ENCODE measurements at places on chromosomes 1 and 21.

GRCh38 chr1:29237852-29238619, 1.7 kb downstream of the PTPRU start:
- DNase-seq: no peak

DNA sequence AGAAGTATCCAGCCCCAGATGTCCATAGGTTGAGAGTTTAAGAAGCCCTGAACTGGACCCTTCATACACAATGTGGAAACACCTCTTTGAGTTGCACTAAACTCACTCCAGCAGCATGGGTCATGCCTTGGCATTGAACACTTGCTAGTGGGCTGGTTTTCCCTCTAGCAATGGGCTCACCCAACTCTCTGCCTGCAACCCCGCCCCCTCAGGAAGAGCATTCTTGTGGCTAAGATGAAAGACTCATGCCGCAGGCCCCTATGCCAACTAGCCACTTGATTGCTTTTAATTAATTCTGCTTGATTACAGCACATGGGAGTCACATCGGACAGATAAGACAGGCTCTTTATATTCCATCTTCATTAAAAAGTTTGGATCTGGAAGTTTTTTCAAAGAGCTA, 136.5 kb upstream of the GJB5 start:
- no peak for DNase-seq

GRCh38 chr1:246725191-246725590, 982 bp downstream of the SCCPDH start:
- no peak for DNase-seq

DNA sequence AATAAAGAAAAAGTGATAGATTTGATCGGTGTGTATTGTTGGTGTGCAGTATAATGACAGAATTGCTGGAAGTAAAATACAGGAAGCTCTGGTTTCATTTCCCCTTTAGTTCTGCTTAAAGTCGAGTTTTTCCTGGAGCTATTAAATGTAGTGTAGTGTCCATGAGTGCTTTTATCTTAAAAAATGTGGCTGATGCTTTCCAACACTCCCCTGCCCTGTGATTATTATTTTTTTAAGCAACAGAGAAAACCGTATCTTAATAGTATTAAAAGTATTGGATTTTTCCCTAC, 1.1 kb downstream of the LGALS8 start:
- DNase-seq: no peak

DNA sequence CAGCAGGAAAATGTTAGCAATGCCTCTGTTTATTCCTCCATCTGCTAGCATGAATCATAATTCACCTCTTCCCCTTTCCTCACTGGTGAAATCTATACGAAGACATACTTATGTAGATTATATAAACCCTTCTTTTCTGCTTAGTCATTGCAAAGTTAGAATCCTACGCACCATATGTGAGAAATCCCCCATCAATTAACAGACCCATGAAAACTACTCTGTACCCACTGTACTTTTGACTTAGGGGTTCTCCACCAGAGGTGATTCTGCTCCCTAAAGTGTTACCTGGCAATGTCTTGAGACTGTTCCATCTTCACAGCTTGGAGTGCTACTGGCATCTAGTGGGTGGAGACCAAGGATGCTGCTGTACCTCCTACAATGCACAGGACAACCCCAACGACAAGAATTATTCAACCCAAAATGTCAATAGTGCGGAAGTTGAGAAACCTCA, 49.6 kb upstream of the KCTD3 start:
- DNase-seq: no peak

GRCh38 chr1:52906135-52906603, 15.4 kb downstream of the ECHDC2 start:
- no peak for DNase-seq

DNA sequence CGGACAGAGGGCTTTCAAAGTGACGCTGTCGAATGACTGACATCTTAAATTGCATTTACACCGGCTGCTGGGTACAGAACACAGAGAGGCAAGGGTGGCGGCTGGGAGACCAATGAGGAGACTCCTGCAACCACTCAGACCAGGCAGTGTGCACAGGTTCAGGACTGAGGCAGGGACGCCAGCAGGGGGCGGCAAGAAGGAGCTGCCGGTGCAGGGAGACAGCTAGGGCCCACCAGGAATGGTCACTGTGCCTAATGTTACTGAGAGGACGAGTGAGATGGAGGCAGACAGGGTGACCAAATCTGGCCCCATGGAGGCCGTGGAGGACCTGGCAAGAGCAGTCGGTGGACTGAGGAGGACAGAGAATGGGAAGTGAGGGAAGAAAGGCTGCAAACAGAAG, 23.5 kb downstream of the GLIS1 start:
- DNase-seq: no peak

DNA sequence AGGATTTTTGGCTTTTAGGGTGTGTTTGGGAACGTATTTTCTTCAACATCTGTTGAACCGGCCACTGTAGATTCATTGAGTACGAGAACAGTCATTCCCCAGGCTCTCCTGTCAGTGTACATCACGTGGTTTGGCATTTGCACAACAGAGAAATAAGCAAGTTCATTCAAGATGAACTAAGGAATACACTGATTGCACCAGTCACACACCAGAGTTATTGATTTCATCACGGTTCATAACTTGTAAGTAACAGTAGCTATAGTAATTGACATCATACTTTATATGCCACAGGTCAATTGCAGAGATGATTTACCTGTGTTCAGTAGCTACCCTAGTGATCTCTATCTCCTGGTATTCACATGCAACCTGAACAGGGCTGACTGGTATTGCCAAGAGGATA, 90.7 kb upstream of the ETS2 start:
- no peak for DNase-seq

- no peak for DNase-seq
These were observed 25.3 kb downstream of the KCNQ4 start for GRCh38 chr1:40808909-40809308.

DNA sequence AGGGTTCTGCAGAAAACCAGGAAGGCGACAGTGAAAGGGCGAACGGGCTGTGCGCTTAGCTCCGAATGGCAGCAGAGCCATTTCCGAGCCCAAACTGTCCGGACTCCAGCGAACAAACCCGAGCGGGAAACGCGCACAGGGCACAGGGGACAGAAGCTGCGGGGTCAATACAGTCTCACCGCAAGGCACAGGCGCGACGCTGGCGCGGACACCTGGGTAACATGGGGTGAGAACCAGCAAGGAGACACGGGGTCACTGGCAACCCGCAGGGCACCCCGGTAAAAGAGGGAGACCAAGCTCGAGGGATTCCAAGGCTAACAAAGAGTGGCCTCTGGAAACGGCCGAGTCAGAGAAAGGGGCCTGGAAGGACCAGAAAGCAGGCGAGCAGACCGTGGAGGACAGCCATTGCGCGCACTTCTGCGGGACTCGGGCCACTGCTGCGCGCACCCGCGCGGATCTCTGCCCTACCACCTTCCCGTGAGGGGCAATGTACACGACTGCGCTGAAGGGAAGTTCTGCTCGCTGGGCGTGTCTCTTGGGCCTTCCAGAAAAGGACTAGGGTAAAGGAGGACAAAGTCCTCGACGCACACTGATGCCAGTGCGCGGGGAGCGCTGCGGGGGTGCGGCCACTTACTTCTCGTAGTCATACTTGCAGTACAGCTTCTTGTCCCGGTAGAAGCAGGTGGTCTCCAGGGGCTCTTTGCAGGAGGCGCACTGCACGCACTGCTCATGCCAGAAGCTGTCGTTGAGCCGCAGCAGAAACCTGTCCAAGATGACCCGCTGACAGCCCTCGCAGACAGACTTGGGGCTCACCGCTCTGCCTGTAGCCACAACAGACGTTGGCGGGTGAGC, 3.8 kb downstream of the LMX1A start:
- no peak for DNase-seq

DNA sequence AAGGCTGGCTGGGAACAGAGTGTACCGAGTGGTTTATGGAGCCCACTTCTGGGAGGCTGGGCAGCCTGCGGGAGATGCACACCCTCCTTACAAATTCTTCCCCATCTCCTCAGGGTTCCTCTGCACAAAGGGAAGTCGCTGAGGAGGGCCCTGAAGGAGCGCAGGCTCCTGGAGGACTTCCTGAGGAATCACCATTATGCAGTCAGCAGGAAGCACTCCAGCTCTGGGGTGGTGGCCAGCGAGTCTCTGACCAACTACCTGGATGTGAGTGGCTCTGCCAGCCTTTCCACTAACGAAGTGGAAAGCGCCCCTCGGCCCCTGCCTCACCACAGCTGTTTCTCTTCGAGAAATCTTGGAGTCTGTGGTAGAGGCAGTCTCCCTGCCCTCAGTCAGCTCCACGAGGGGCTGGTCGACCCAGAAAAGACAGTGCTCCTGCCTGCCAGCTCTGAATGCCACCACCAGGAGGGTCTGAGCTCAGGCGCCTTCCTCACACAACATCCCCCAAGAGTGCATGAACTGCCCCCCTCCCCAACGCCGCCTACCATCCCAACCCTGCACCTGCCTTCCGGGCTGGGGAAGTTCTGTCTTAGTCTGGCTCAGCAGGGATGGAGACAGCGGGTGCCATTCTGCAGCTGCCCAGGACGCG, 31.8 kb downstream of the PROK1 start:
- DNase-seq: no peak

DNA sequence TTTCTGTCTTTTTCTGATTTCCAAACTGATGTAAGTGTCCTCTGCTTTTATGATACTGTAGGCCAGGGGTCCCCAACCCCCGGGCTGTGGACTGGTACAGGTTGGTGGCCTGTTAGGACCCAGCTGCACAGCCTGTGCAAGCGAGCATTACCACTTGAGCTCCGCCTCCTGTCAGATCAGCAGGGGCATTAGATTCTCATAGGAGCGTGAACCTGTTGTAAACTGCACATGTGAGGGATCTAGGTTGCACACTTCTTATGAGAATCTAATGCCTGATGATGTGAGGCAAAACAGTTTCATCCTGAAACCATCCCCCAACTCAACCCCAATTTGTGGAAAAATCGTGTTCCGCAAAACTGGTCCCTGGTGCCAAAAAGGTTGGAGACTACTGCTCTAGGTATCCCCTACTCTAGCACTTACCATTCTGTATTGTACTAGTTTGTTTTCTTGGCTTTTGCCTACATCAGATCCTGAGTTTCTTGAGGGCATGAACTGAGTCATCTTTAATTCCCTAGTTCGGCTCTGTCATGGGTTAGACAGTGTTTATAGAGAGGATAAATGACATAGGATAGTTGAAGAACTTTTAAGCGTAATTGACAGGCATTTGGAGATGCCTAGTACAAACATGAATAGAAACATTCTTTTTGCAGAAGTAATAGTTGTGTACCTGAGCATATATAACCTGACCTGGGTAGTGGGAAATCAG, 4.1 kb downstream of the ABCD3 start:
- DNase-seq: no peak

DNA sequence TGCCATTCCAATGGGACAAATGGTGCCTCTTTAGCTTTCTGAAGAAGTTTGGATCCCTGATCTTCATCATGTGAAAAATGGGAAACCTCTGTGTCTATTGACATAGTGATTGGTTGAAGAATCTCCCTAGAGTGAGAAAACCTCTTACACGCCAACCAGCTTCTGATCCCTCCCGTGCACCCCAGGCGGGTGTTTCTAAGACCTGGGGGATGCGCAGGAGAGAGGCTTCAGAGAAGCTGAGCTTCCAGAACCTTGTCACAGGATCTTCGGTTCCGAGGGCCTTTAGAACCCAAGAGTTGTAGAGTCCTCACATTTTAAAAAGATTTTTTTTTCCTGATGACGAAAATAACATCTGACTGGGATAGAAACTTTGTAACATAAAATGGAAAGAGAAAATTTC, 11.3 kb downstream of the PODN start:
- no peak for DNase-seq

DNA sequence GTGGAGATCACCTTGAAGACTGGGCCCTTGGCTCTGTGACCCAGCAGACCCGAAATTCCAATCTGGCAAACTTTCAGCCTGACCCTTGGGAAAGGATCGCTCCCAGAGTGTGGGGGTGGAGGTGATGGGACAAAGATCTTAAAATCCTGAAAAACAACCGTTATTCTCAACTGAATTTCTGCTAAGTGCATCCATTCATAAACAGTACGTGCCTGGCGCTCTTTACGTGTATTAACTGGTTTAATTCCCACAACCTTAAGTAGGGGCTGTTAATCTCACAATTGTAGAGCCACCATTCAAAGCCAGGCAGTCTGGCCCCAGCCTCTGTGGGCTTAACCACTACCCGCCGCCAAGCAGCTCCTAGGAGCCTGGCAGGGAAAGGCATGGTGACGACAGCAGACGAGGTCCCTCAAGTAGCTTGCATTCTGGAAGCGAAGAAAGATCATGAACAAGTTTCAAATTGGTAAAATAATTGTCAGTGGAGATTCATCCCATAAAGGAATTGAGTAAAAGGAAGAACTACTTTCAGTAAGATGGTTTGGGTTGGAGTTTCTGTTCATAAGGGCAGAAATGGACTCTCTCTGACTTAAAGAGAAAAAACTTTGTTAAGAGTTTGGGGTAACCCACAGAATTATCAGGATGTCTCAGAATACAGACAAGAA, 11.4 kb upstream of the RGS16 start:
- DNase-seq: no peak

DNA sequence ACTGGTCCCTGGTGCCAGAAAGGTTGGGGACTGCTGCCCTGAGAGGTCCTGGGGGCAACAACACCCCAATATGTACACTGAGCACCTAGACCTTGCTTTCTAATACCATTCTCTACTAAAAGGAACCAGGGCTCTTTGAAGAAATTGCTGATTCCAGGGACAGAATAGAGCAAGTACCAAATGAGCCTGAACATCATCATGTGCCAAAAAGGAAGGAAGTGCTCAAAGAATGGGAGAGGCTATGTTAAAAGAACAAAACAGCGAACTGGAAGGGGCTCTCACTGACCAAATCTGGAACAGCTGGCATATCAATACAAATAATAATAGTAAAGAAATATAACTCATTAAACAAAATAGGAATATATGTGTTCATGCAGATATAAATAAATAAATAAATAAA, 50.8 kb downstream of the PIK3R3 start:
- no peak for DNase-seq

- DNase-seq: no peak
These were observed 67.3 kb downstream of the URB2 start for GRCh38 chr1:229693129-229693900.

DNA sequence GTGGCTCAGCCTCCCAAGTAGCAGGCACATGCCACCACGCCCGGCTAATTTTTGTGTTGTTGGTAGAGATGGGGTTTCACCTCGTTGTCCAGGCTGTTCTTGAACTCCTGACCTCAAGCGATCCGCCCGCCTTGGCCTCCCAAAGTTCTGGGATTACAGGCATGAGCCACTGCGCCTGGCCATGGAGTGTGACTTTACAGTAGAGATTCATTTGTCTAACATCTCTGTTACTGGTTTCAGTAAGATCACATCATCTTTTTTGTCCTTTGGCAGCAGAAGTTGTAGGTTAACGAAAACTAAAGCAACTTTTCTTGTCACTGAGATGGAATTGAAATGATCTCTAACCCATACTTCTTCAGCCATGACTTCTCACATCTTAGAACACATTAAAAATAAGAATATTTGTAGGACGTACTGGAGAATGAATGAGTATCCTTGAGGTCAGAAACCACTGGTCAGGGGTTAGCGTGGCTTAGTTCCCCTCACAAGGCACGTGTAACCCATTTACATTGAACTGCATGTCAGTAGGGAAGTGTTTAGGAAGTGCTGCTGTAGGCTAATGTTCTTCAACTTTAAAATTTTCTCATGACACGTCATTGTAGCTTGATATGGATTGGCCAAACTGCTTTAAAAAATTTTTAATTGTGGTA, 75.9 kb downstream of the CAMTA1 start:
- DNase-seq: no peak

- no peak for DNase-seq
These were observed 4.2 kb upstream of the GPR61 start for GRCh38 chr1:109535481-109535880.

- no peak for DNase-seq
These were observed 154.0 kb upstream of the WNT4 start for GRCh38 chr1:22296701-22297591.

- no peak for DNase-seq
These were observed 160.5 kb downstream of the LTN1 start for GRCh38 chr21:28832013-28832714.

- no peak for DNase-seq
These were observed 544.2 kb upstream of the ZRANB2 start for GRCh38 chr1:71625004-71625403.
